ENCODE measurements at places on chromosomes 4 and X. TPM values are rescaled to one million over a fixed set of nuclear protein-coding genes. Genes with fewer than 3 reads are reported as not detected.

The LDOC1 gene
- 105 TPM for total RNA-seq

The GYPE gene
- total RNA-seq, result not detected

The ETNPPL gene
- total RNA-seq, result not detected

The DMRTC1B gene
- total RNA-seq, result 0.13 TPM

The CLGN gene
- total RNA-seq, result 5.3 TPM
